ENCODE measurements at places on chromosomes 7 and 10.

GRCh38 chr7:86916277-86916825 lies 143.1 kb downstream of the ELAPOR2 start:
- no peak for DNase-seq

DNA sequence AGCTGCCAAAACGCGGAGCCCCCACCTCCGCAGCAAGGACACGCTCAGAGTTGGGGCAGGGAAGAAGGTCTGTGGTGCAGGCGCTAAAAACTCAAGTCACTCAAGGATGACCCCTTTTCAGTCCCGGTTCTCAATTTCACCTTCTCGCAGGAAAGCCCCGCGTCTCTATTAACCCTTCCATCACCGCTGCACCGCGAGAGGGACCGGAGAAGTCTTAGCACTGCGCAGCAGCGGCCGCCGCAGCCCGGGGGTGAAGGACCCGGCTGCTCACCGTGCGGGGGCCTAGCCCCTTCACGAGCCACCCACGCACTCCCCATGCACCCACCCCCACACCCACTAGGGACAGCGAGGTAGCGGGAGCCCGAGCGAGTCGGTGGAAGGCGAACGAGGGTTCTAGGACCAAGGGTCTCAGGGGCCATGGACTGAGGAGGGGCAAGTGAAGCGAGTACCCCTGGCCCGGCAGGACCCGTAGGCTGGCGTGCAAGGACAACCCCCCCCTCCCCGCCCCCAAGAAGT lies 162.9 kb downstream of the SH3PXD2A start:
- no peak for DNase-seq

DNA sequence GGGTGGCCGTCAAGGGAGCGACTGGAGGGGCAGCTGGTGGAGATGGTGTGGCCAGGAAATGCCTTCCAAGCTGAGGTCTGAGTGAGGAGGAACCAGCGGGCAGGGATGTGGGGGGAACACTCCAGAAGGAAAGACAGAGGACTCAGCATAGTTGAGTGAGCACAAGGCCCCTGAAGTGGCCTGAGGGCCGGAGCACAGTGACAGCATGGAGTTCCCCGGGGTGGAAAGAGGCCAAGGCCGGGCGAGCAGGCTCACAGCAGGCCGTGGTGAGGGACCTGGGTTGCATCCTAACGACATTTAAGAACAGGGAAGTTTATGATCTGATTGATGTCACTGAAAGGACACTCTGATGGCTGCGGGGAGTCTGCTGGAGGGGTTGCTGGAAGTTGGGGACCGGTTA lies 48.0 kb downstream of the HTRA1 start:
- no peak for DNase-seq

GRCh38 chr7:34544621-34545020 lies 113.4 kb upstream of the NPSR1 start:
- DNase-seq = no peak

GRCh38 chr10:49049660-49050059 lies 65.7 kb downstream of the VSTM4 start:
- no peak for DNase-seq

- DNase-seq = no peak
These were observed 23.0 kb downstream of the CDC123 start for GRCh38 chr10:12218991-12219390.
